IMR-90 (cell line): ENCODE measurements at places on chromosomes 1 and 21. TPM values are rescaled to one million over a fixed set of nuclear protein-coding genes. Genes with fewer than 3 reads are reported as not detected.

DNA sequence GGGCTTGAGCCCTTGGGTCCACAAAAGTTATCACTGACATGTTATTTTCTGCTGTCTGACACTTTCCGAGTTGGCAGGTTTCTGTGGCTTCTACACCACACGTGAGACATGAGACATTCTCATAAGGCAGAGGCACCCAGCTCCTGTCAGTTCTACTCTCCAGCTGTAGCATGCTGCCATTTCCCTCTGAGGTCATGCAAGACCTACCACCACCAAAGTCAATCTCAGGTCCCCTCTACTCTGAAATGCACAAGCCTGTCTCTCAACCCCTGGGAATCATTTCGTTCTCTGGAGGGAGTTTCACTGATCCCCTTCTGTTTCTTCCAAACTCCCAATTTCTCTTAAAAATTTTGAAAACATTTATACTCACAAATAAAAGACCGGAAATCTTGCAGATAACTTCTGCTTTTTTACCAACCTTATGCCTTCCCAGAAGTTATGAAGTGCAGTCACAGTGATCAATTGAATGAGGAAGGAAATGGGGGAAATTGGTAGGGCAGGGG, 39.5 kb upstream of the CR2 start:
- no peak for DNase-seq

- no peak for DNase-seq
Measured at GRCh38 chr1:53328541-53329499, 950 bp upstream of the LRP8 start.

- DNase-seq: peak; percentile 10
Measured at GRCh38 chr1:22406722-22407495, 44.7 kb upstream of the ZBTB40 start.

GRCh38 chr1:232589812-232590743, 39.9 kb downstream of the SIPA1L2 start:
- DNase-seq: no peak

Gene TNFRSF1B
- 8.6 and 8.9 TPM in 2 replicates for polyA plus RNA-seq

GRCh38 chr1:229985613-229986010, 81.4 kb upstream of the GALNT2 start:
- DNase-seq: no peak

DNA sequence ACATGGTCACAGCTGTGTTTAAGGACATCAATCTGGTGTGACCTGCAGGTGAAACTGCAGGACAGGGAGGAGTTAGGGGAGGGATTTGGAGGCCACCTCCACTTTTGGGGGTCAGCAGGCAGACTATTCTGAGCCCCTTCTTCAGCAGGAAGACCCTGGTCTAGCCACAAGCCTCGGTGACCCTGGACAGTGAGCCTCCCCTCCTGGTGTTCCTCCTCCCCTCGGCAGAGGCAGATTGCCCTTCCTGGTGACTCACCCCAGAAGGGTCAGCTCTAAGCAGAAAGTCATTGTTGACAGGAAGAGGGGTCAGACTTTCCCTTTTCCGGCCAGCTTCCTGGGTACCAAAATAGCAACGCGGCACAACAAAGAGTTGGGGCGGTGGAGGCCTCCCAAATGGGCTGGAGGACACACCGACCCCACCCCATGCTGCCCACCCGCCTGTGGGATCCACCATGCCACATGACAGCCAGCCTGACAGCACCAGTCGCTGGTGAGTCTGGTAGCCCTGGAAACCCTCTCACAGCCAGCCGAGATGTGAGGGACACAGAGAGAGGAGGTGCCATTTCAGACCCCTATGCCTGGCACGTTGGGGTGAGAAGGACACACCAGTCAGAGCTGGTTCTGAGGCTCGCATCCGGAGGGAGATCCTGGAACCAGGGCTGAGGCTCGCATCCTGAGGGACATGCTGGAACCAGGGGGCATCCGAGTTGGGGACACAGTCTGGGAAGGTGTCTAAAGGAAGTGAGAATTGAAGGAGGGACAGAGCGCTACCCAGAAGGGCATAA, 14.7 kb upstream of the CSF1 start:
- peak; percentile 65 for DNase-seq

GRCh38 chr1:35595684-35596083, 22.6 kb downstream of the TFAP2E start:
- no peak for DNase-seq

GRCh38 chr1:20590306-20590777, 1.4 kb downstream of the CDA start:
- peak; percentile 67 for DNase-seq

- no peak for DNase-seq
Measured at GRCh38 chr1:46607345-46608130, 3.5 kb upstream of the MKNK1 start.

DNA sequence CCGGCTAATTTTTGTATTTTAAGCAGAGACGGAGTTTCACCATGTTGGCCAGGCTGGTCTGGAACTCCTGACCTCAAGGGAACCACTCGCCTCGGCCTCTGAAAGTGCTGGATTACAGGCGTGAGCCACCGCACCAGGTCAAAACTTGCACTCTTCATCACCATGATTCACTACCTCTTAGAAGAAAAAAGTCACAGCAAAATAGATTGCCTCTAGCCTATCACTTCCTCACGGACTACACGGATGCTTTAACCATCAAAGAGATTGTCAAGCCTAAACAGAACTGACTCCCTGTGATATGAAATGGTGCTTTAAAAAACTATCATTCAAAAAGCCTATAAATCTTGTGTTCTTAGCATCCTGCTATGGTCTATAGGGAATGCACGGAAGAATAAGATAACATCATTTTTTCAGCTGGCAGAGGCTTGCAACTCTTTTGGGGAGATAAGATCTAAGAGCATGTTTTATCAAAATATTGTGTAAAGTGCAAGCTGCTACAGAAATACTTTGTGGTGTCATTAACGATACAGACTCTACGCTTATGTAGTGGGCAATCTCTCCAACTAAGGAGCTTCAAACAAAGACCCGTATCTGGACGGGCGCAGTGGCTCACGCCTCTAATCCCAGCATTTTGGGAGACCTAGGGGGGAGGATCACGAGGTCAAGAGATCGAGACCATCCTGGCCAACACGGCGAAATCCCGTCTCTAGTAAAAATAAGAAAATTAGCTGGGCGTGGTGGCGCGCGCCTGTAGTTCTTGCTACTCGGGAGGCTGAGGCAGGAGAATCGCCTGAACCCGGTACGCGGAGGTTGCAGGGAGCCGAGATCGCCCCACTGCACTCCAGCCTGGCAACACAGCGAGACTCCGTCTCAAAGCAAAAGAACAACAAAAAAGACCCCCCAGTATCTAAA, 966 bp downstream of the TFB2M start:
- DNase-seq: no peak

- DNase-seq: no peak
Measured at GRCh38 chr1:85124091-85124490, 75.8 kb upstream of the MCOLN3 start.

GRCh38 chr1:184945678-184946412, 28.5 kb downstream of the NIBAN1 start:
- DNase-seq: peak; percentile 69

DNA sequence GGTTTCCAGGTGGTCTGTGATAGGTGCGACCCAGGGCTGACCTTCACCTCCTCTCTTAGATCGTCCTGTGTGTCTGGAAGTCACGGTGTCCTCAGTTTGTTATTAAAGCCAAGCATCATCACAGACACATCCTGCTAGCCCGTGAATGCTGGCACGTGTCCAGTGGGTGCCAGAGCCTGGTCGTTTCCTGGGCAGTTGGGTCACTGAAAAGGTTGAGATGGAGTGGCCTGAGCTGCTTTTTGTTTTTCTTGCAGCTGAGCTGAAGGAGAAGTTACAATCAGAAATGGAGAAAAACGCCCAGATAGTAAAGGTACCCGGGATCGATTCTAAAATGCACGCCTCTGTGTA, 23.2 kb downstream of the PCNT start:
- DNase-seq: no peak

Gene PPM1J
- 2.4 and 2.8 TPM in 2 replicates for polyA plus RNA-seq

Gene LHX8
- polyA plus RNA-seq: not detected in 2 replicates

DNA sequence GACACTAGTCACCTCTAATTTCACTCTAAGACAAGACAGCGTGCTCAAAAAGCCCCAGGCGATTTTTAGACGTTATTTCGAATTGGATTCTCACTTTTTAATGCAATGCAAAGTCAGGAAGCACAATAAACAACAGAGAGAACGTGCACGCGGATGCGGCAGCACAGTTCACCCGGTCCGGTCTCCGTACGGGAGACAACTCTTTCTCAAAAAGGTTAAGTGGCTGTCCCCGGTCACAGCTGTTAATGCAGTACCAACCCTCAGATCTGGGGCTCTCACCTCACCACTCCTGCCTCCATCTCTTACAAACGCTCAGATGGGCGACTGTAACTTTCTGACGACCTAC, 1.2 kb downstream of the HP1BP3 start:
- no peak for DNase-seq

Gene IKBKE
- 20.3 and 21.0 TPM in 2 replicates for polyA plus RNA-seq

Gene MMP23B
- polyA plus RNA-seq: 5.4 and 9.1 TPM in 2 replicates

Gene PDE4B
- 5.2 and 5.8 TPM in 2 replicates for polyA plus RNA-seq

Gene GJA9
- not detected in 2 replicates for polyA plus RNA-seq

GRCh38 chr1:218341325-218341724, 3.8 kb upstream of the TGFB2 start:
- DNase-seq: no peak

DNA sequence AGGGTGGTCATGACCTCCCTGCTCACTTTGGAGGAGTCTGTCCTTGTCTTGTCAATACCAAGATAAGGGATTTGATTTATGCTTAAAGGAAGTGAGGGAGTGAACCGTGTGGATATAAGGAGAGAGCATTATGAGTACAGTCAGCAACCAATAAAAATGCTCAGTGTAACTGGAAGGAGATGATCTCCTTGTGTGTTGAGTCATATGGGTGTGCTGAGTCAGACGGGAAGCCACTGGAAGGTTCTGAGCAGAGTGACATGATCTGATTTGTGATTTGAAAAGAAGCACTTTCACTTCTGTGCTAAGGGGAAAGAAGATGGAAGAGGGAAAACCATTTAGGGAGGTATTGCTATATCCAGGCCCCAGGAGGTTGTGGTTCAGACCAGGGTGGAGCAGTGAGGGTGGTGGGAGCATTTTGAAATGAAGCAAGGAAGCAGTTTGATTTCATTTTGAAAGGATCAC, 2.5 kb upstream of the BCL10 start:
- peak; percentile 98 for DNase-seq

Gene LDLRAD1
- not detected in 2 replicates for polyA plus RNA-seq

DNA sequence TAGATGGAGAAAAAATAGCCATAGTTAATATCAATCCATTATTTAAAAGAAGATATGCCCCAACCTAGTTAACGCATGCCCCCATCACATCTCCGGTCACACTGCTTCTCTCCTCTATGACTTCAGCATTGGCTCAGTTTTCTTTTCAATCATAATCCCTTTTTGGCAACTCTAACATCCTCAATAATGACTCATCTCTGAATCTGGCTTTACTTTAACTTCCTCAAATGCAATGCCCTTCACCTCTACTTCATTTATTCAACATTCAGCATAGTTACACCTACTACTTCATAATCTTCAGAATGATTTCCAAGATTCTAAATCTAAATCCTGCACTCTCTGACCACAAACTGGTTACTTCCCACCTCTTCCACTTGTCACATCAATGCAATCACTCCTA, 417.3 kb downstream of the USH2A start:
- peak; percentile 71 for DNase-seq

- no peak for DNase-seq
Measured at GRCh38 chr1:161949548-161949947, 74.1 kb downstream of the OLFML2B start.

DNA sequence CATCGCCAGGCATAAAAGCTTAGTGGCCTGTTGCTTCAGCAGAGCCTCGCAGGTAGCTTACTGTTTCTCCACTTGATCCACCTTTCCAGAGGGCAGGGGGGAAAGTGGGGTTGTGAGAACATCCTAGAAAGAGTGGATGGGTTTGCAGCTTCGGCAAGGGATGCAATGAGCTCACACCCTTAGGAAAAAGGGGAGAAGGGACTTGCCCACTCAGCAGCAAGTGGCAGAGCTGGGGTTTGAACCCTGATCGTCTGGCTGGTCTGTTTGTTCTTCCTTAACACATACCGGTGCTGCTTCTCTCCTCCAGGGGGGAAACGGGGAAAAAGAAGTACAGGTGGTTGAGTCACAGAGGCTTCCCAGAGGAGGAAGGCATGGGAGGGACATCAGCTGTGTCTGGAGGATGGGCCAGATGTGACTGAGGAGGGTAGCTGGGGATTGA, 1.0 kb downstream of the TMEM201 start:
- DNase-seq: peak; percentile 5

- DNase-seq: peak; percentile 13
Measured at GRCh38 chr1:25037174-25038074, 107.3 kb upstream of the RUNX3 start.

Gene AXDND1
- polyA plus RNA-seq: not detected in 2 replicates
